ENCODE measurements at places on chromosomes 5 and 9.

DNA sequence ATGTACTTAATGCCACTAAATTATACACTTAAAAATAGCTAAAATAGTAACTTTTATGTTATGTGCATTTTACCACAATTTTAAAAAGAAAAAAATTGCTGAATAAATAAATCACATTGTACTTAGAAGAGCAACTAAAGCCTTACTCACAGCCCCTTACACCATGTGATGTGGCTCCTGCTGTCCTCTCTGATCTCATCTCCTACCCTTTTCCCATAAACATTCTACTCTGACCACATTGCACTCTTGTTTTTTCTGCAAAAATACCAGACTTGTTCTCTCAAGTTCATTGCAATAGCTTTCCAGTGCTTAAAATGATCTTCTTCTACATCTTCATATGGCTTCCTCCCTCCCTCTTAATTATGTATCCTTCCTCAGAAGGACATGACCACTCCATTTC, 268.4 kb downstream of the ELAVL2 start:
- DNase-seq = no peak

DNA sequence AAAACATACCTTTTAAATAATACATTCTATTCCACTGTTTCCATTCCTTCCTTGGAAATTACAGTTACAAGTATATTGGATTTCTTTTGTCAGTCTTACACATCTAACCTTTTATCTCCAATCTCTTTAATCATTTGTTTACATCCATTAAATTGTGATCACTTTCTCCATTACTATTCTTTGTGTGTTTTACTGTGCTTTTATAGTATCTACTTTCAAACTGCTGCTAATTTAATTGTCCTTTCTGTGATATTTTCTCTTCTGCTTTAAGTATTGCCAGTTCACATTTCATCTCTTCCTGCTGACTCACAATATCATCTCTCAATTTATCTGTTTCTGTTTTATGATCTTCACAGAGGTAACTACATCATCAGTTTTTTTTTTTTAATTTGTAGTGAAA, 39.6 kb downstream of the AGTPBP1 start:
- no peak for DNase-seq

- peak; percentile 30 for DNase-seq
Observed at GRCh38 chr5:159047086-159047485, 52.6 kb downstream of the EBF1 start.

GRCh38 chr9:124759327-124759726, 11.8 kb downstream of the NR6A1 start:
- no peak for DNase-seq

- peak; percentile 37 for DNase-seq
Observed at GRCh38 chr9:129270903-129271431, 92.9 kb upstream of the IER5L start.

GRCh38 chr5:149799965-149800516, 69.9 kb downstream of the PPARGC1B start:
- no peak for DNase-seq

- no peak for DNase-seq
Observed at GRCh38 chr5:38596981-38597380, 40.5 kb upstream of the LIFR start.

GRCh38 chr5:38060354-38060753, 198.0 kb upstream of the EGFLAM start:
- DNase-seq = peak; percentile 27

- no peak for DNase-seq
Observed at GRCh38 chr5:157550663-157551062, 24.9 kb downstream of the ADAM19 start.

DNA sequence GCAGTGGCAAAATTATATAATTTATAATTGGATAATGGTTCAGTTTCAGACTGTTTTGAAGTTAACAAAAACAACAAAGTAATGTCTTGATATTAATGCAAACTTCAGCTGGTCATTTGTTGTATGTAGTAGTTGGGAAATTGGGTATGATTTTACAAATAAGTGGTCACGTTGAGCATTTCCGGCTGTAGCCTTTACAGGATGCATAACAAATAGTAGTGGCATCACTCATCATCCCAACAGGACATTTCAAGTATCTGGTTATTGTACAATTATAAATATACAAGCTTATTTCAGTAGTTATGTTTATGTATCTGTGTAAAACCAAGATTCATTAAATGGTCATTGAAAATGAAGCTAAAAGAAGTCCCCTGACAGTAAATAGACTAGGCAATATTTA, 72.9 kb downstream of the SMIM15 start:
- peak; percentile 41 for DNase-seq

- DNase-seq = no peak
Observed at GRCh38 chr5:160455600-160455999, 33.9 kb downstream of the PTTG1 start.

DNA sequence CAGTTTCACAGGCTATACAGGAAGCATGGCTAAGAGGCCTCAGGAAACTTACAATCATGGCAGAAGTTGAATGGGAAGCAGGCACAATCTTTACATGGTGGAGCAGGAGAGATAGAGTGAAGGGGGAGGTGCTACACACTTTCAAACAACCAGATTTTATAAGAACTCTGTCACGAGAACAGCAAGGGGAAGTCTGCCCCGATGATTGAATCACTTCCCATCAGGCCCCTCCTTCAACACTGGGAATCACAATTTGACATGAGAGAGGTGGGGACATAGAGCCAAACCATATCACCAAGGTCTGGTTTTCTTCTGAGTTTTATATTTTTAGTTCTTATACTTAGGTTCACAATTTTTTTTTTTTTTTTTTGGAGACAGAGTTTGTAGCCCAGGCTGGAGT, 16.1 kb downstream of the ZCCHC9 start:
- no peak for DNase-seq

DNA sequence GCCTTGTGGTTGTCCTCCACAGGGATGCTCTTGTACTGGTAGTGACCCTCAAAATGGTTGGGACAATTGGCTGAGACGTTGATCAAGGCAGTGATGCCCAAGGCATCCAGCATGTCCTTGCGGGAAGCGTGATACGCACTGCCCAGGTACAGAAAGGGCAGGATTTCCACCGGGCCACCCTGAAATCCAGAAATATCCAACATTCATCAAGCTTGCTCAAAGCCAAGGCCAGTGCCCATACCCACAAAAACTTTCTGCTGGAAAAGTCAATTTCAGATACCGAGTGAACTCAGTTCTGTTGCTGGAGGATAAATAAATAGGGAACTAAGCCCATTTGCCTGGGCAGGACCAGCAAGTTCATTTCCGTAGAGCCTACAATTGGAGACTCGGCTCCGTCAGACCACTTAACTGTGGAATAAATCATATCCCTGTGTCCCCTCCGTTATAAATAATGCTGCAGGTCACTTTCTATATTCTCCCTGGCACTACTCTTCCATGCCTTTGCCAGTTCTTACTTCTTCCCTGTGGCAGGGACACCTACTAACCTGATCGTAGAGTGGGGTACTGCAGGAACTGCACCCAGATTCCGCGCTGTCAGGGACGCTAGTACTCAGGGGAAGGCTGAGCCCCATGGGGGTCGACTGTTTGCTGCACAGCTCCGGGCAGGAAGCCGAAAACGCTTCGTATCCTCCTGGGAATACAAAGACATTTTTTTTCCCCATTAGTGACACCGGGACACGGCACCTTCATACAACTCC, 1.2 kb downstream of the DUSP1 start:
- peak; percentile 59 for DNase-seq

- DNase-seq = no peak
Observed at GRCh38 chr5:387491-388265, 55.3 kb upstream of the EXOC3 start.

DNA sequence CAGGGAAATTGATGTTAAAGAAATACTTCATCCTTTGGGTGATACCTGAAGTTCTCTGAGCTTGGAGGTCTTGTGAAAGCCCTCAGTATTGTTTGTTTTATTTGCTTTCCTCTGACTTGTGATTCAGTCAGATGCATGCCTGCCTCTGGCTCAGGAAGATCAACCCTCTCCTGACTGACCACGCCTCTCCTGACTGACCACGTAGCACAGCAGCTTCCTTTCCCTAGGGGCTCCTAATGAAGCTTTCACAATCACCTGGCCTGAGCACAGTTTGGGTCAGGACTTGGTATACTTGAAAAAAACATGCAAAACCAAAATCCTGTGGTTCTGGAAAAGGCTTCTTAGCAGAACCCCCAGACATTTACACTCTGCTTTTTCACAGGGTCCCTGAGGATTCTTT, 3.8 kb downstream of the TGFBI start:
- peak; percentile 76 for DNase-seq

GRCh38 chr9:114050646-114051045, 27.5 kb downstream of the AMBP start:
- no peak for DNase-seq

- DNase-seq = no peak
Observed at GRCh38 chr9:100459963-100460362, 13.0 kb upstream of the TMEFF1 start.

All from fibroblast of gingiva (primary cell).